Astrocyte of the spinal cord (primary cell): ENCODE measurements at places on chromosomes 1 and 21.

GRCh38 chr1:180136968-180137356 lies 17.7 kb upstream of the QSOX1 start:
- DNase-seq: no peak

DNA sequence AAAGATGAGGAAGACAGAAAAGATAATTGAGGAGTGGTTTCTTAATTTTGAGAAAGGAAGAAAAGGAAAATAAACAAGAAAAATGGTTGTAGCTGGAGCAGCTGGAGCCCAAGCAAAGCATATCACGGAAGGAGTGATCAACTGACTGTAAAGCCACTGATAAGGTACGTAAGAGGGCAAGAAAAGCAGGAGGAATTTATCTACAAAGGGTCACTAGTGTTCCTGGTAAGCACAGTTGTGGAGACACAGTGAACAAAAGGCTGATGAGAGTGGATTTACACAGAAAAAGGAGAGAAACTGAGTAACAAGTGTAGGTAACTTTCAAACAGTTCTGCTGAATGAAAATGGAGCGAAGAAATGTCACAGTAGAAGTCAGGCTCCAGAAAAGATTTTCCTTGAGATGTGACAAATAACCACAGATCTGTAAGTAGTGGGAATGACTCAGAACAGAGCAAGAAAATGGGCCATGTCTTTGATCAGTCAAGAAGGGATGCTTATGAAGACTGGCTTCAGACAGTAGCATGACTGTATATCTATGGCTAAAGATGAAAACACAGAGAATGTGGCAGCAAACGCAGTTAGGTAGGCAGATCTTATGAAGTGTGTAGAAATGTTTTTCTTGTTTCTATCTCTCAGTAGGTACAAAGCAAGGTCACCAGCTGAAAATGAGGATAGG lies 45.6 kb upstream of the RBM34 start:
- peak; percentile 20 for DNase-seq

- peak; percentile 76 for DNase-seq
Observed at GRCh38 chr1:40450495-40451237, 390 bp downstream of the ZFP69B start.

DNA sequence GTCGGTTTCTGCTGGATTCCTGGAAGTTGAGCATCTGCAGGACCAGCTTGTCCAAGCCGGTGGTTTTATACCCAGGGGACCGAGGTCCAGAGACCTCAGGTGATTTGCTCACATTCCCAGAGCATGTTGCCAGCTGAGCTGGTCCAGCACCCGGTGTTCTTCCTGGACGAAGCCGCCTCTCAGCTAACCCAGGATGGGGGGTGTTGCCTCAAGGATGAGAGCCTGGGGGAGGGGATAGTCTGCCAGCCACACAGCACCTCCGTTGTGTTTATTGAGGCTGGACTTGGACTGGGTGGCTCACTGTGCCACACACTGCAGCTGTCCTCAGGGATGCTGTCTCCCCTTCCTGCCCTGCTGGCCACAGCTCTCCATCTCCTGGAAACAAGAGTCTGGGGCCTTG lies 1.5 kb downstream of the TMEM201 start:
- no peak for DNase-seq

DNA sequence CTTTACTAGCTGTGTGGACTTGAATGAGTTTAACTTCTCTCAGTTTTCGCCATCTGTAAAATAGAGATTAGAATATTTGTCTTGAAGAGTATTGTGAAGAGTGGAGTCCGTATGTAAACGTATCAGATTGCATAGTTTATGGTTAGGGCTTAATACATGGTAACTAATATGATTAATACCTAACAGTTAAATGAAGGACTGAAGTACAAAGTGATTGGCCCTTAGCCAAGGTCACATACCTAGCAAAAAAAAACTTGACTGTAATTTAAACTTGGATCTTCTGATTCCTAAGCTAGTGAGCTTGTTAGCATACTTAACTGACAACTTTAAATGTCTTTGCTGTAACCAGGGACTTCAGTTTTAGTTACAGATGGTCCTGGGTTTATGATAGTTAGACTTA lies 1.9 kb downstream of the GIPC2 start:
- DNase-seq: no peak

DNA sequence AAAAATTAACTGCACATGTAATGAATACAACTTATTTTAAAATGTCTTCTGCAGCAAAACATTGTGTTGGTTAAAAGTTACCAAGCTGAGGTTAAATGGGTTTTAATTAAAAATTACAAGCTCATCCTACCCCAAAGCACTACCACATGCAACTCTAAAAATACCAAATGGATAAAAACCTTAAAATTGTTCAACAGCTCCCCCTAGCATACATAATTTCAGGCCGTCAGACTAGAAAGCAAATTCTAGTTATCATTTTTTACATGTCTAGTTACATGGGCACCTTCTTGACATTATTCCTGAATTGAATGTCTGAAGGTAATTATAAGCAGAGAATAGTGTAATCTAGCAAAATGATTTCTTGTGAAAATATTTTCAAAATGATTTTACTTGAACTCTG lies 176.5 kb downstream of the C1orf21 start:
- DNase-seq: peak; percentile 47

DNA sequence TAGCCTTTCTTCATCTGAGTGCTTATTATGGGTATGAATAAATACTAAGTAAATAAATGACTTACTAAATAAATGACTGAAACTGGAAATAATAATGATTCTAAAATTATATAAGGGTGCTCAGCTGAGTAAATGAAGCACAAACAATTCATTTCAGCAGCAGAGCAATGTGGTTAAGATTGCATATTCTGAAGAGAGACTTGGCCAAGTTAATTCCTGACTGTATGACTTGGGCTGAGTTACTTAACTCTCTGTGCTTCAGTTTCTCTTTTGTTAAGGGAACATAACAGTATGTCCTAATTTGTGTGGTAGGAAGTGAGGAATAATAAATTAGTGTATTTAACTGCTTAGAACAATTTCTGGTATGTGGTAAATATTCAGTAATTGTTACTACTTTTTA lies 19.1 kb downstream of the AGL start:
- DNase-seq: peak; percentile 25
